ENCODE measurements at places on chromosomes 1 and 21.

GRCh38 chr1:5881526-5882222 is 110.6 kb downstream of the NPHP4 start:
- DNase-seq, result peak; percentile 56

- DNase-seq, result no peak
These were observed 7.7 kb downstream of the AURKAIP1 start for GRCh38 chr1:1367315-1367714.

DNA sequence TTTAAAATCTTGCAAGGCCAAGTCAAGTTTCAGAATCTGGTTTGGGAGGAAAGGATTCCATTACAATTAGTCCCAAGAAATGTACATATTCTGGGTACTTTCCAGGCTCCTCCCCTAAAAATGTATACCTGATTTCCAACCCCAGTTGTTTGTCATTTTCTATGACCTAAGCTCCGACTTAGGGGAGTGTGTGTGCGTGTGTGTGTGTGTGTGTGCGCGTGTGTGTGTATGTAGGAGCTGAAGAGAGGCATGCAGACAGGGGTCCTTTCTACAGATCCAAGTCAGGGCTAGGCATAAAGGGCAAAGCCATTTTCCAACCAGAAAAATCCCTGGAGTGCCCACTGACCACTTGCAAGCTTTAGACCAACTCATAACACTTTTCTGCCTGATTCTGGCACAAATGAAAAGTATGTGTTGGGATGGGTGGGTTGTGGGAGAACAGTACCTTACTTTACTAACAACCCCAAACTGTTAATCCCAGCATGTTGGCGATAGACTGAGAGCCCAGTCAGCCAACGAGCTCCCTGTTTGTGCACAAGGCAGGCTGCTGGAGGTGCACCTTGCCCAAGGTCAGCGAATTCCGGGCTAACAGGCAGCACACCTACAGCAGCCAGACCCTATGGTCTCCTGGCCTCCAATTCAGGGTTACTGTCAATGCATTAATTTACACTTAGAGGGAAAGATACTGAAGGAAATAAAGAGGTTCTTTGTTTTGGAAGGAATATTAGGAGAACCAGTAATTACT is 1.7 kb downstream of the TRABD2B start:
- DNase-seq, result no peak

DNA sequence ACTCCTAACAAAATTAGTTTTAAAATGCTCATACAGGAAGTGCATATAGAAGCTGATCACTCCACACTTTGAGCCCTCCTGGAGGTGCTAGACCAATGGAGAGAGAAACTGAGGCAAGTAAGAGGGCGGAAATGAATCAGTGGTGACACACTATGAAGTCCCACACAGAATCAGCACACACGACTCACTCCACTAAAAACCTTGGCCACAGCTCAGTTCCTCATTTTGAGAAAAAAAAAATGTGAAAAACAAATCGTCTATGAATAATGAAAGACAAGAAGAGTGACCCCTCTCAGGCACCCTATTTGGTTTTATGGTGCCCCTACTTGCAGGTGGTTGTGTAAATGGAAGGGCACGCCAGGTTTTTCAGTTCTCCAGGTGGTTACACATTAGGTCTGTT is 675.1 kb upstream of the BRINP3 start:
- no peak for DNase-seq

GRCh38 chr1:61636376-61636775 is 88.6 kb downstream of the TM2D1 start:
- no peak for DNase-seq

DNA sequence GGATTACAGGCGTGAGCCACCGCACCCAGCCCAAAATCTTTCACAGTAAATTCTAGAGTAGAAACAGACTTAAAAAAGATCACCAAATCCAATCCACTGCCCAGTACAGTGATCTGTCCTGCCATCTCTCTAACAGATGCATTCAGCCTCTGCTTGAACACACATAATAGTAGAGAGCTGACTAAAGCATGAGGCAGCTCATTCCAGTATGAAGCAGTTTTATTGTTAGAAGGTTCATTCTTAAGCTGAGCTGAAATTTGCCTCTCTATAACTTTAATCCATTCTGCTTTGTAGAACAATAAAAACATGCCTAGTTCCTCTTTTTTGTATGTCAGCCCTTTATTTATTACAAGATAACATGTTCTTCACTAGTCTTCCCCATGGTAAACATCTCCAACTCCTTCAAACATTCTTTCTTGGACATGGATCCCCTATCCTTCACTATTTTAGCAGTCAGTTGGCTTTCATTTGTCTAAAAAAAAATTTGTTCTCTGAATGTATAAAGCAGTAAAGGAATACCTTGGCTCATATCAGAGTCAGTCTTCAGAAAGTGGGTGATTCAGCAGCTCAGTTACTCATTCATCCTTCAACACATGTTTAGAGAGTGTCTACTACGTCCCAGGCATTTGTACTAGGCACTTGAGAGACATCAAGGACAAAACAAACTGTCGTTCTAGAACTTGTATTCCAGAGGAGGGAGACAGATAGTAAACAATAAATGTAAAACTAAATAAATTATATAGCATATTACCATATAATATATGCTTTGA is 10.7 kb upstream of the PTBP2 start:
- no peak for DNase-seq

- no peak for DNase-seq
These were observed 80.8 kb upstream of the POU3F1 start for GRCh38 chr1:38127428-38127827.

DNA sequence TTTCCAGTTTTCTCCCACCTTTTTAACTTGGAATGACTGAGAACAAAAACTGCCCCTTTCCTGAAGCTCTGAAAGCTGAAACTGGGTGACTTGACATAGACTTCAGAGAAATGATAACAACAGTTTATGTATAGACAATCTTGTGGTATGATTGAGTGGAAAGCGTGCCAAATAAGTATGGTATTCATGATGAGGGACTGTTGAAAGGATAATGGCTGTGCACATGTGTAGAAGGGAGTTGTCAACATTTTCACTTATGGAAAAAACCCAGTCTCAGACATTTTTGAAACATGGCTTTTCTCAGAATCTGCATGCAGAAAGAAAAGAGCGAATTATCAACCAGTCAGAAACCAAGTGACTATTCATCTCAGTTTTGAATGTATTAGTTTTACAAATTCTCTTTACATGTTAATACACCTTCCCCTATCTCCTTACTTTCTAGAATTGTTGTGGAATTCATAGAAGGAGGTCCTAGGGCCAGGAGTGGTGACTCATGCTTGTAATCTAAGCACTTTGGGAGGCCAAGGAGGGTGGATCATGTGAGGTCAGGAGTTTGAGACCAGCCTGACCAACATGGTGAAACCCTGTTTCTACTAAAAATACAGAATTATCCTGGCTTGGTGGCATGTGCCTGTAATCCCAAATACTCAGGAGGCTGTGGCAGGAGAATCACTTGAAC is 261.2 kb downstream of the S1PR1 start:
- no peak for DNase-seq

GRCh38 chr1:182259229-182259872 is 132.2 kb downstream of the GLUL start:
- DNase-seq, result peak; percentile 70

GRCh38 chr1:39800471-39800835 is 11.8 kb upstream of the BMP8B start:
- DNase-seq, result no peak

- DNase-seq, result no peak
These were observed 7.3 kb upstream of the HPCAL4 start for GRCh38 chr1:39698568-39698967.

DNA sequence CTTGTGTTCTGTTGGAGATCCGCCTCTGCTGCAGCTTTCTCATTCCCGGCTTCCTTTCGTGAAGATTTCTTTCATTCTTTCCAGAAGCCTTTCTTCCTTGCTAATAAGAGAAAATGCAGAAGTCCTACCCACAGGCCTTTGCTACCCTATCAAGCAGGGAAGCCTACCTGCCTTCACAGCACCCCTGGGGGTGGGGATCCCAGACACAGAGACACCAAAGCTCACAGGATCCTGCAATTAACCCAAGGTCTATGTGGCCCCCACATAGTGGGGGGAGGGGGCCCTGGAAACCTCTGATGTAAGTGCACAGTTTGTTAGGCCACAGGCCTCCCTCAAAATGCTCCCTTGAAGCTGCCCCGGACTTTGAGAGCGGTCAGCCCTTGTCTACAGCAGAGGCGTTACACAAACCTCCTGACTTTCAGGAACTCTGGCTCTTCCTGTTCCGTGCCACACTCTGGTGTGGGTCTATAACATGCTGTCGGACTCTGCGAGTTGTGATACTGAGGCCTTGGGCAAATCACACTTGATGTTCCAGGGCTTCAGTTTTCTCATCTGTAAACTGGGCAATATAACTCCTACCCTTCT is 31.2 kb downstream of the NKAIN1 start:
- no peak for DNase-seq

- no peak for DNase-seq
These were observed 216.8 kb downstream of the KAZN start for GRCh38 chr1:14815175-14815877.

DNA sequence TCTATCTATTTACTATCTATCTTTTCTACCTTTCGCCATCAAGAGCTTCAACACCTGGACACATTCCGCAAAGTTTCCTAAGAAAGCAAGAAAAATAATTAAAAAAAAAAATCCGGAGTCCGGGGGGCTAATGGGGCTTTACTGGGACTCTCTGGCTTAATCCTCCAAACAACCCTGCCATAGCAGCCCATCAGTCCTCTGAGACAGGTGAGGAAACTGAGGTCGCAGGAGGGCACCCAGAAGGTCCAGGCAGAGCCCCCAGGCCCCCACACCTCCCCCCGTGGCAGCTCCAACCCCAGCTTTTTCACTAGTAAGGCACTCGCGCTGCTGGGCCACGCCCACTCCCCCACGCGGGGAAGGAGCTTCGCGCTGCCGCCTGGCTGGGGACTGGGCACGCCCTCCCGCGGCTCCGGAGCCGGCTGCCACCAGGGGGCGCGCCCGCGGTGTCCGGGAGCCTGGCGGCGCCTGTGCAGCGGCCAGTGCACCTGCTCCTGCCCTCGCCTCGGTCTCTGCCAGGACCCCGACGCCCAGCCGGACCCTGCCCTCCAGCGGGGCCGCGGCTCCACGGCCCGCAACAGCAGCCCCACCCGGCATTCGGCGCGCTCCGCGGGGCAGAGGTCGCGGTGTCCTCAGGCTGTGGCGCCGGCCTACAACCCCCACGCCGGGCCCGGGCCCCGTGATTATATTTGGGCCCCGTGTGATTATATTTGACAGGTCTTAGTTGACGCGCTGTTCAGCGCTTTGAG is 54.1 kb upstream of the SAMD11 start:
- peak; percentile 90 for DNase-seq

DNA sequence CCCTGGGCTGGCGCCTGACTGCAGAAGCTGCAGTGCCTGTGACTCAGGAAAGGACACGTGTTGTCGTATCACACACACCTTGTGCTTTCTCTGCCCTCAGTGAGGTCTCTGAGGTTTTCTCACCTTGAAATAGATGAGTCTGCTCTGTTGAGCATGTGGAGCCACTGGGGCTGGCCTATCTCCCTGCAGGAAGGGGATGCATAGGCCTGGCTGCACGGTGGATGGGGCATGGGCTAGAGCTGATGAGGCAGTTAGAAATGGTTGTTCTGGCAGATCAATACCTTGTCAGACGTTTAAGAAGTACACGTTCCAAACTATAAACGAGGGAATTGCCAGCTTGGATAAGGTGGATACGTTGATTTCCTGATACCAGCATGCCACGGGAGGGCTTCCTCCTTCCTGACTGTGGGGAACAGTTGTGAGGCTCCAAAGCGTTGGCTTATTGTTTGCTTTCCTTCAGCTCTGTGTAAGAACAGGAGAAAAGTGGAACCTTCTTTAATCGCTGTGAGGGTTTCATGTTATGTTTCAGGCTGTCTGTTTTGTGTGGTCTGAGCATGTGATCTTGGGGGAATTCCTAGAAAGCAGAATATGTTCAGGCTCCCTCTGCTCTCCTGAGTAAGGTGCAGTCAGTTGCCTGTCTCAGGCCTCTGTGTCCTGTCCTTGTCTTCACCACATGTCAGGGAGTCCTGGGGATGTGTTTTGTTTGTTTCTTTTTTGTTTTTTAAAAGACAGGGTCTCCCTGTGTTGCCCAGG is 44.8 kb downstream of the PCNT start:
- DNase-seq, result no peak
